Stimulated activated CD8-positive, alpha-beta memory T cell treated with anti-CD3 and anti-CD28 coated beads, Interleukin-15, amount 100 ng/mL, for 24 hours (primary cell): ENCODE measurements at places on chromosomes 4 and X.

- no peak for DNase-seq
These were observed 248.9 kb downstream of the SLC7A11 start for GRCh38 chr4:137993232-137993631.

GRCh38 chrX:70552130-70552704 is 107.6 kb downstream of the DLG3 start:
- DNase-seq: no peak

- DNase-seq: no peak
These were observed 83.4 kb downstream of the TNIP2 start for GRCh38 chr4:2672700-2673099.

- DNase-seq: no peak
These were observed 7.0 kb upstream of the FGFBP1 start for GRCh38 chr4:15945516-15945915.

- DNase-seq: no peak
These were observed 1.4 kb upstream of the PHKA1 start for GRCh38 chrX:72715546-72715945.
